ENCODE measurements at places on chromosomes 1 and 21.

GRCh38 chr1:160981584-160982411, 27.2 kb upstream of the ITLN2 start:
- no peak for DNase-seq

DNA sequence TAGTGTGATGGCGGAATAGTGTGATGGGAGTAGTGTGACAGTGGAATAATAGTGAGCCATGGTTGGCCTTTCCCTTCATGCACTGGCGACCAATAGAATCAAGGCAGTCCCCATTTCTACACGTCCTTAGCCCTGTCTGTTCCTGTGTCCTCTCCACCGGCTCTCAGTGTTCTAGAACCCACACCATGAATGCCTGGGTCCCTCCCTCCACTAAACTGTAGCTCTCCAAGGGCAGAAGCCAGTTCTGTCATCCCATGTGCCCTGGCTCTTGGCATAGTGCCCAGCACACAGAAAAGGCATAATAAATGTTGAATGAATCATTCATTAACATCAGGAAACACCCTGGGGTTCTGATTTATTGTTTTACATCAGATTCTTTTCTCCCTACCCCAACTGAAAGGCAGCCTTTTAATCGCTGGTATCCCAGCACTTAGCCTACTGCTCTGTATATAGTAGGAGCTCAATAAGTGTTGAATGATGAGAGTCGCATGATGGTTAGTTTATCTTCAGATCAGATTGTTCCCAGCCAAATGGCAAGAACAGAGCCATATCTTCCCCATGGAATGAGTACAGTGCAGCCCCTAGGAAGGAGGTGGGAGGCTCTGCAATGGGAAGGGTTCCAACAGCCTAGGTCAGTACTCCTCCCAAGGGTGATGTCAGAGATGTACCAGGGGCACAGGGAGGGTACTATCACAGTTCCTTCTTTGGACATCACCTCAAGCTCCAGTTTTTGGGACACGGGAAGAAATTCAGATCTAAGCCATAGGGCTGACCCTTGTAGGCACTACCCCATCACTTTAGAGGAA, 325.7 kb downstream of the HHAT start:
- no peak for DNase-seq

- DNase-seq: no peak
These were observed 402.2 kb downstream of the SMYD3 start for GRCh38 chr1:246104927-246105326.

DNA sequence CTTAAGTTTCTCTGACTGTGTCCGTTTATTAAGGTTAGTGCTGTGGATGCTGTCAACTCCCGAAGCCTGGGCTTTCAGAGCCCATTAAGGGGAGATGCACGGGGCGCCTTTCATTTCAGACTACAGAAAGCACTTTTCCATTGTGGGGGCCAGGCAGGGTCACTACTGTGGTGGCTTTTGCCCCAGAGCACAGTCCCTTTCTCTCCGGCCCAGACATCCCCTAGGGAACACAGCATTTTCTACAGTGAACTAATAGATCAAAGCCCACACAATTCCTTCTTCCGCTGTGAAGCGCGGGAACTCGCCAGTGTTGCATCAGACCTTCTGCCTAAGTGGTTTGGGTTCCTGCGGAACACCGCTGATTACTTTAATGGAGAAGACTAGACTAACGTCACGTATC, 26.8 kb upstream of the MAP1LC3C start:
- DNase-seq: no peak

DNA sequence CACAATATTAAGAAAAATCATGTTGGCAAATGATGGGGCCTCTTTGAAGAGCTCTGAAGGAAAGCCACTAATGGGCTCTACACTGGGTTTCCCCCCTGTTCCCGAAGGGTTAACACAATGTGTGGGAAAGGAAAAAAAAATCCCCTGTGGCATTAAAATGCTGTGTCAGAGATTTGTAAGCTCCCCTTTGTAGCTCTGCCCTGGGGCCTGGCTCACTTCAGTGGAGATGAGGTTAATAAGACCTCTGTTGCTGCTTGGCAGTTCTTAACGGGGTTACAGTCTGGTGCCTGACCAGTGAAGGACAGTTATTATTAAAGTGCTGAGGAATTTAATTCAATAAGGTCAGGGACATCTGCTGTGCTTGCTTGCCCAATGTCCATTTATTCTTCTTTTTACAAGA, 129.7 kb upstream of the UBE2U start:
- no peak for DNase-seq

DNA sequence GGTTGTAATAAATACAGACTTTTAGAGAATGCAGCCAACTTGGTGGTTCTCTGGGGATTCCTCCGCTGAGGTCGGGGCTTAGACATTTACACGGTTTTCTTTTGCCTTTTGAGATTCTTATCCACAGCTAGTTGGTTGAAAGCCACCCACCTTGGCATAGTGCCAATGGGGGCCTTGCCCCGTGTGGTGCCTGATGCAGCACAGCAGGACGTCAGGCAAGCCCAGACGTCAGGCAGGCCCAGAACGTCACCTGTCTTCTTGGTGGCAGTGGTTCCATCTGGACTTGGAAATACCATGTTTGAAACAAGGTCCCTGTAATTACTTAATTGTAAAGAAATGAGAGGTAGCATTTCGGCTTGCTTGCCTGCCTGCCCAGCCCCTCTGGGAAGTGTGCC, 78.5 kb downstream of the GALNT2 start:
- DNase-seq: no peak

- no peak for DNase-seq
These were observed 2.9 kb upstream of the MATN1 start for GRCh38 chr1:30726236-30726635.

GRCh38 chr1:10648689-10649516, 147.5 kb downstream of the CASZ1 start:
- no peak for DNase-seq

DNA sequence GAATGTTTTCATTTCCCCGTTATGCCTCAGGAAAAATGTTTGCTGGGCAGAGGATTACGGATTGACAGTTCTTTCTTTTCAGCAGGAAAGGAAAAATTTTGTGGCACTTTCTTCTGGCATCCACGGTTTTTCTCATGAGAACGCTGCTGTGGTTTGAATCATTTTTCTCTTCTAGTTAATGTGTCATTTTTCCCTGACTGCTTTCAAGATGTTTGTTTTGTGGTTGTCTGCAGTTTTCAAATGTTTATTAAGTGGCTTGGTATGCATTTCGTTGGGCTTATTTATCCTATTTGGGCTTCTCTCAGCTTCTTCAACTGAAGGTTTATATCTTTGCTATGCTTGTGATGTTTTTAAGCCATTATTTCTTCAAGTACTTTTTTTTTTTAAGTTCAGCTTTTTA, 359.0 kb downstream of the RGS7 start:
- DNase-seq: no peak

- no peak for DNase-seq
These were observed 842 bp upstream of the GCSAML start for GRCh38 chr1:247548092-247548491.

GRCh38 chr1:232303222-232303620, 326.7 kb downstream of the SIPA1L2 start:
- DNase-seq: no peak

DNA sequence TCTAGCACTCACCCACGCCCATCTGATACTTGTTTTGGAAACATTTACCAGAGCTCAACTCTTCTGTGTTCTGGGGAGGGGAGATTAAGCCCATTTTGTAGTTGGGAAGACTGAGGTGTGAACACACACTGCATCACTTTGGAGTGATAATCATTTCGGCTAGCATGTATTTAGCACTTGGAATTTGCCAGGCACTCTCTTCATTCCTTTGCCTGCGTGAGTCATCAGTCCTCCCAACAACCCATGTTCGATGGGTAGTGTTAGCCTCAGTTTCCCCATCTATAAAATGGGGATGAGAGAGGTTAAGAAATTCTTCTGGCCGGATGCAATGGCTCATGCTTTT, 182.8 kb upstream of the TMEM51 start:
- DNase-seq: no peak

GRCh38 chr21:38334866-38335265, 78.1 kb downstream of the KCNJ15 start:
- no peak for DNase-seq

- no peak for DNase-seq
These were observed 36.7 kb downstream of the KCNQ4 start for GRCh38 chr1:40820251-40820797.

- no peak for DNase-seq
These were observed 519.8 kb downstream of the PTPRU start for GRCh38 chr1:29756085-29756484.

- DNase-seq: no peak
These were observed 53.4 kb upstream of the BCAR3 start for GRCh38 chr1:93734999-93735398.

DNA sequence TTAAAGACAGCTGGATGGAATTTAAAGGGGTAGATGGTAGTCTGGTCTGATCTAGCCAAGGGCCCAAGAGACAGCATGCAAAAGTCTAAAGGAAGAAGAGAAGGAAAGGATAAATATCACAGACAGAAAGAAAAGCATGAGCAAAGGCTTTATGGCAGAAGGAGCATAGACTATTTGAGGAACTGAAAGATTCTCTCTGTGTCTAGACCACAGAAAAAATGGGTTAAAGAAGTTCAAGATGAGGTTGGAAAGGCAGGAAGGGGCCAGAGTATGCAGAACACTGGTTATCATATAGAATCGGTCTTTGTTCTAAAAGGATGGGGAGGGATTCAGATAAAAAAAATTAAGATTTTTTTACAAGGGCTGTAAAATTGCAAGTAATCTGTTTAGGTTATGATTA, 136.8 kb upstream of the SGIP1 start:
- DNase-seq: no peak

- no peak for DNase-seq
These were observed 19.1 kb upstream of the PRDM16 start for GRCh38 chr1:3049905-3050304.

Measured in effector CD4-positive, alpha-beta T cell (primary cell).